Activated gamma-delta T cell treated with anti-CD3 and anti-CD28 coated beads, Interleukin-2, amount 50 U/mL, for 16 hours (primary cell): ENCODE measurements at places on chromosomes 3 and 15.
A peak's percentile ranks its signal among the peaks of the same experiment; 100 is the strongest.

DNA sequence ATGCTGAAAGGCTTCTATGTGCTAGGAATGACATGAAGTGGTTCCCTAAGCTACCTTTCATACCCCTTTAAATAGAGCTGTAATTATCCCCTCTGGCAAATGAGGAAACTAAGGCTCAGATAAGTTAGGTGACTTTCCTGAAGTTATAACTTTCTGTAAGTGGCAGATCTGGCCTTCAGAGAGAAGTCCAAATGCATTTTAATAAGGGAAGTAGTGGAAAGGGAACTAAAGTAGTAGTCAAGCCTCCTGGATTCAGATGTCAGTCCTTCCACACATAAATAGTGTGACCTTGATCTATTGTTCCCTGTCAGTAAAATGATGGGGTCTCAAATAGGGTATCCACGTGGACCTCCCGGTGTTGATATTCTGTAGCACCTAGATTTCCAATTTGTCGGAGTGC lies 277.7 kb downstream of the EDEM1 start:
- DNase-seq: no peak

DNA sequence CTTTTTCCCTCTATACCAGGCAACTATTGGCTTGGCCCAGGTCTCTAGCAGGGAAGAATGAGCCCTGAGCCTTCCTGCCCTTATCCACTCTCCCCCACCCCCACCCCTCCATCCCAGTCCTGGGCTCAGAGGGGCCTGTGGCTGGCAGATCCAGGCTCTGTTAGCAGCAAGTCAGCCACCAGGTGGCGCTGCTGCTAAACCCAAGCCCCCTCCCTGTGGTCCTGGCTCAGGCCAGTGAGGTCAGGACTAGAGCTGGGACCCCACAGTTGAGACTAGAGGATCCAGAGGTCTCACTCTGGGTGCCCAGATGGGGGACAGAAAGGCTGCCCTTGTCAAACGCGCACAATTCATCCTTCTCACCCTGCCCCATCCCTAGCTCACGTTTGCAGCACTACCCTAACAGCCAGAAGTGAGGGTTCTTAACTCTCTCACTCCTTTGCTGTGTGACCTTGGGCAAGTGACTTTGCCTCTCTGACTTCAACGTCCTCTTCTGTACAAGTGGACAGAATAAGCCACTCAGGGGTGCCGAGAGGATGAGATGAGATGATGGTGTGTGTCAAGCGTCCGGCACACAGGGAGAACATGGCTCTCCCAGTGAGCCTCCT lies 46.8 kb upstream of the SLC6A1 start:
- no peak for DNase-seq

DNA sequence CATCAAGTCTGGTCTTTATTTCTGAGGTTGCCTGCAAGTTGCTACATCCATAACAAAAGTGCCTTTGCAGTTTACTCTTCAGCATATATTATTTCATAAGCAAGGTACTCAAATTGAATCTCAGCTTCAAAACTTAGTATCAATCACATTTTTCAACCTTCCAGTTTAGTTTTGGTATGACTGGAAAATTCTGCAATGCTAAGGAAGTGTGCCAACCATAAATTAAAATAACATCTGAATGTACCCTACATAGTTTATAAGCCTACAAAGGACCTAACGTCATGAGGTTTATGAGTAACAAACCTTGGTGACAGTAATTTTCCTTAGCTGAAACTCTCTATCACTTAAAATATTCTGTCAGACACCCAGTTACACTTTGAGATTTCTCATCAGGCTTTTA lies 62.8 kb downstream of the THBS1 start:
- DNase-seq: no peak

GRCh38 chr15:69729167-69729748 lies 276.6 kb downstream of the RPLP1 start:
- DNase-seq: peak; percentile 68

DNA sequence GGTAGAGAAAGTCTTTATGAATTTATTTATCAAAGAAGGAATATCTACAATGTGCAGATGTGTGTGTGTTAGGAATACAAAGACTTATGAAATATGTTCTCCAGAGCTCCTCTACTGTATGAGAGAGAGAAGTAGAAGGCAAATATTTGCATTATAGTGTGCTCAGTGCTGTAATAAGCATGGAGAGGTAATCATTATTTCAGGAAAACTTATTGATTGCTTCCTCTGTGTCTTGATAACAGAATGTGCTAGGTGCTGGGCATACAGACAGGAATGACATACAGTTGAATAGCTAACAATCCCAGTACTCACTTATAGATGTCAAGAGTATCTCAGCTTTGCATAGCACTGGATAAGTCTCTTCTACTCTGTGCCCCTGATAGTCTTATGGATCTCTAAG lies 30.2 kb downstream of the ATG7 start:
- DNase-seq: no peak

DNA sequence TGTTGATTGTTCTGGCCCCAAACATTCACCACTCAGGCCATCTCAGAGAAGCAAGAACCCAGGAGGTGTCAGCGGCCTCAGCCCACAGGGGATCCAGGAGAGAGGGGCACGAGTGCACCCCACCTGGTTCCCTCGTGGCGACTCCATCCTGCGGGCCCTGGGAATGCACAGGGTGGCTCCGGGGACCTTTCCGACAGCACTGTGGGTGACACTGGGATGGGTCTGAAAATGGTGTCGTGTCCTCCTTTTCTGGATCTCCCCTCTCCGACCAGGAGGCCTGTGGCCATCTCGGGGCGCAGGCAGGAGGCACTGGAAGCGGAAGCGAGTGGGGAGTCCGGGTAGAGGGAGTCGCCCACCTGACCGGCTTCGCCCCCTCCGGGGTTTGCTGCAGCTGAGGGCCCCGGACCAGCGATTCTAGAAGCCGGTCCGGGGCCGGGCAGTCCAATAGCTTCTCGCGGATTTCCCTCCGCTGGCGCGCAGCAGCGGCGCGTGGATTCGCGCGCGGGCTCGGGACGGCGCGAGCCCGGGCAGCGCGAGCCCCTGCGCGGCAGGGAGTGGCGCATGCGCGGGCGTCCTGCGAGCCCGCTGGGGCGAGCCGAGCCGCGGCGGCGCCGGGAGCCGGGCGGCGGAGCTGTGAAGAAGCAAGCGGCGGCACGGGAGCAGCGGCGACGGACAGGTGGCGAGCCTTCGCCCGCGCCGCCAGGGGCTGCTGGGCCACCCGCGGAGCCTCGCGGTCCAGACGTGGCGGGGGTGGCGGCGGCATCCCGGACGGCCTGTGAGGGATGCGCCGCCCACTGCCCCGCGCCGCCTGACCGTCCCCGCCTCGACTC lies at the start of gene DOCK3:
Gene DOCK3, plus strand, starts transcription at position 579 of the 830 bp plus-strand sequence. CDS start 337 bp downstream, outside the sequence.
- DNase-seq: peak; percentile 24

DNA sequence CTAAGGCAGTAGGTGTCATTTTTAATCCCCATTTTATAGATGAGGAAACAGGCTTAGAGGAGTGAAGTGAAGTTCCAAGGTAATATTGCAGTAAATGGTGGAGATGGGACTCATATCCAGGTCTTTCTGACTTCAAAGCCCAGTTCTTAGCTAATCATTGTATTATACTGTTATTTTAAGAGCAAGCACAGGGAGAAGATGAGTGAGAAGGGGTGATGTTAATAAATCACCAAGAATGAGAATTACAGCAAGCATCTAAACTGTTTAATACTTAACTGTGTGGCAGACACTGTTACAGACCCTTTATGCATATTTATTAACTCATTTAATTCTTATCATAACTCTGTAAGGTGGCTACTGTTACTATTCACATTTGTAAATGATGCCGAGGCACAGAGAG lies 61.2 kb downstream of the VPS8 start:
- DNase-seq: no peak

- no peak for DNase-seq
These were observed 41.4 kb upstream of the EIF1B start for GRCh38 chr3:40267937-40268724.

- DNase-seq: no peak
These were observed 233.3 kb upstream of the SLCO3A1 start for GRCh38 chr15:91620229-91620628.

DNA sequence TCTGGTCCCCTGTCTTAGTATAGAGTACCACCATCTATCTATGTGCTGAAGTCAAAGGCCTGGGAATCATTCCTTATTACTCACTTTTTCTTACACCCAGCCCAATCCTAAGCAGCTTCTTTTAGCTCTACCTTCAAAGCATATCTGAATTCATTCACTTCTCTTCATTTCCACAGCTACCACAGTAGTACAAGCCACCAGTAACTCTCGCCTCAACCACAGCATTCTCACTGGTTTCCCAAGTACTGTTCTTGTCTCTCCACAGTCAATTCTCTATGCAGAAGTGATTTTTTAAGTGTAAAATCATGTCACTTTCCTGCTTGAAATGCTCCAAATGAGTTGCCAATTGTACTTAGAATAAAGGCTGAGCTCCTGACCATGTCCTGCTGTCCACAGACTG lies 401.7 kb downstream of the OXSM start:
- DNase-seq: no peak

GRCh38 chr3:62638316-62638715 lies 236.9 kb downstream of the CADPS start:
- DNase-seq: no peak

- no peak for DNase-seq
These were observed 805 bp downstream of the SERPINI1 start for GRCh38 chr3:167736264-167736787.

- no peak for DNase-seq
These were observed 104.0 kb upstream of the ATP10A start for GRCh38 chr15:25967116-25967515.

GRCh38 chr3:100850156-100850555 lies 140.9 kb downstream of the TFG start:
- DNase-seq: no peak

DNA sequence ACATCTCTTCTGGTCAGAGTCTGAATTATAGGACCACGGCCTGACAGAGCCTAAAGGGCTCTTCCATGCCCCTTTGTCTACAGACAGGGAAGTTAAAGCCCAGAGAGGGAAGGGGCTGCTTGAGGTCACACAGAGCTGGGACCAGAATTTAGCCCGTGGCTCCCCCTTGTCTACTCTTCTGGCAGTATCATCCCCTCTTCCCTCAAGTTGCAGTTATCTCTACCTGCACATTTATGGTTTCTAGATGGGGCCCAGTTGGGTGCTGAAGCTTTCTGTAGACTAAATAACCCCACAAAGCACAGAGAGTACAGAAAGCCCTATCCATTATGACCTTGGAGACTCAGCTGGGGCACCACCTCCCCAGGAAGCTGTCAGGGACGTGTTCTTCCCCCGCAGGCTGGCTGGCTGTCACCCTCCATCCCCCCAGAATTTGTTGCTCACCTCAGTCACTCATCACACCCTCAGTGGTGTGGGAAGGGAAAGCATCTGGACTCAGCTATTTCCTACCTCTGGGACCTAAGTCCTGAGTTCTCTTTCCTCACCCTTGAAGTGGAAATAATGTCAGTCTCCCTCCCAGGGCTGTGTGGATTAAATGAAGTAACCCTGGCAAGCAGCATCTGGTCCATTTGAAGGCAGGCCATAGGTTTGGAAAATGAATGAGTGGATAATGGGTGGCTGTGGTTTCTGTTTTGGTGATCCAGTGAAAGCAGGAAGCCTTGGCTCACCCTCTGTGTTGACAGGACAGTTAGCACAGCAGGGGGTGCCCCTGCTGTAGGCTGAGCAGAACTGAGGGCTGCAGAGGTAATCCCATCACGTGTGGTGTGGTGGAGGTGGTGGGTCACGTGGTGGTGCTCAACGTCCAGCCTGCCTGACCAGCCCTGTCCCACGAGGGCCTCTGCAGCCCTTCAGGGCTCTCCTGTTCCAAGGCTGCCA lies 16.3 kb downstream of the ACOX2 start:
- DNase-seq: no peak

- DNase-seq: no peak
These were observed 65.9 kb upstream of the NTRK3 start for GRCh38 chr15:88322461-88322860.

GRCh38 chr3:143263852-143264513 lies 144.4 kb downstream of the CHST2 start:
- DNase-seq: no peak

- no peak for DNase-seq
These were observed 3.9 kb upstream of the DNASE1L3 start for GRCh38 chr3:58214484-58215316.

- DNase-seq: no peak
These were observed 349.7 kb upstream of the SUCLG2 start for GRCh38 chr3:68004091-68004490.

GRCh38 chr15:20369500-20369899 lies 172.1 kb downstream of the GOLGA6L6 start:
- no peak for DNase-seq

DNA sequence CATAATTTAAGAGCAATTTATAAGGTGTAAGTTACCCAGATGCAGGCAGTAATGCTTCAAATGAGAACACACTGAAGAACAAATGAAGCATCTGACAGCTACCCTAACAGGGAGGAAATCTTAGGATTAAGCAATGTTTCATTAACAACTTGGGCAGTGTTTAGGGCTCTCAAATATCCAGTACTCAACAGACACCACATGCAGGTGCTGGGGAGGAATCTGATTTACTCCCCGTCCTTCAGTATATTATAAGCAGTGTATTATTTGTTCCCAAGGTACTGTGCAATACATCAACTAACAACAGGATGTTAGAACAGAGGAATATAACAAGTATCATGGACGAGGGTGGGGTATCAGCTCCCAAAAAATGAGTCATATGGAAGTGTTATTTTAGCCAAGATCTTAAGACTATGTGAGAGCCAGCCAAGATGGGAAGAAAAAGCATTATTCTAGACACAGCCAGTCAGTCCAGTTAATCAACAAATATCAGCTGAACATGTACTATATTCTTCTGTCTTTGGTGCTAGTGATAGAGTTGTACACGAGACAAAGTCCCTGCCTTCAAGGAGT lies 20.4 kb downstream of the BTBD1 start:
- DNase-seq: no peak

GRCh38 chr15:41024885-41025284 lies 71.6 kb downstream of the CHAC1 start:
- no peak for DNase-seq

- DNase-seq: no peak
These were observed 37.1 kb upstream of the HDC start for GRCh38 chr15:50302581-50302980.

DNA sequence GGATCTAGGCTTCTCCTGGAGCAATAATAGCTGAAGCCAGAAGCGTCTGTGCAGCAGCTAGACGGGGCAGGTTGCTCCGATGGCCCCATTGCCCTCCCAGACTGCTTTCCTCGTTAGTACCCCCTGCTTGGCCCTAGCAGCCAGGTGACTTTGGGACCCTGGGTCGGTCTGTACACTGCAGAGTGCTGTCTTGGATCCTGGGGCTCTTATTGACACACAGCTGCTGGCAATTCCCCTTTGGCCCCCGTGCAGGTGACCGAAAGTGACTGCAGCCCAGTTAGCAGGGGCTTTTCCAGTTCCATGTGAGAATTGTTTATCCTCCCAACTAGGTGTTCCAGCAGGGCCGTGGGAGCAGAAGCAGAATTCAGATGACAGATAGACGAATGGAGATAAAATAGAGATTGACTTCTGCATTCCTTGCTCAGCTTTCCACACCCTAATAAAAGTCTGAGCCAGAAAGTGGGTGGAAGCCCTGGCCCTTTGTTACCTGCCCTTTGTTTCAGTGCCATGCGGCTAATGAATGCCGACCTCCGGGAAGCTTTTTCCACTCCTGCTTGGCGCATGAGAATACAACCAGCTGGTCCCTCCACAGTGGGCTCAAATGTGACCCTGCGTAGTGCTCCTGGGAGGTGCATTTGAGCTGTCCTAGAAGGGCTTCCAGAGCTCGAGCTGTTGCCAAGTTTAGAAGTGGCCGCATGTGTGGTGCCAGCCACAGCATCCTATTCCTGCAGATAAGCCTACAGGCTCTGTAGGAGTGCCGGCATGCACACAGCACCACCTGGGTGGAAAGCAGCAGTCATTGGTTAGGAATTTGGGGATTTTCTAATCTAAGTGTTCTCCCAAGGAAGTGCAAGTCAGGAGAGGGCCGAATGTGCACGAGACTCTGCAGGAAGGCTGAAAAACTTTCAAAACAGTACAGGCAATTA lies 94.4 kb downstream of the SLCO3A1 start:
- no peak for DNase-seq

- DNase-seq: no peak
These were observed 178.1 kb downstream of the OPA1 start for GRCh38 chr3:193771011-193771652.
